NCI-H1105 (cell line): ENCODE measurements at places on chromosomes 3 and 15.

DNA sequence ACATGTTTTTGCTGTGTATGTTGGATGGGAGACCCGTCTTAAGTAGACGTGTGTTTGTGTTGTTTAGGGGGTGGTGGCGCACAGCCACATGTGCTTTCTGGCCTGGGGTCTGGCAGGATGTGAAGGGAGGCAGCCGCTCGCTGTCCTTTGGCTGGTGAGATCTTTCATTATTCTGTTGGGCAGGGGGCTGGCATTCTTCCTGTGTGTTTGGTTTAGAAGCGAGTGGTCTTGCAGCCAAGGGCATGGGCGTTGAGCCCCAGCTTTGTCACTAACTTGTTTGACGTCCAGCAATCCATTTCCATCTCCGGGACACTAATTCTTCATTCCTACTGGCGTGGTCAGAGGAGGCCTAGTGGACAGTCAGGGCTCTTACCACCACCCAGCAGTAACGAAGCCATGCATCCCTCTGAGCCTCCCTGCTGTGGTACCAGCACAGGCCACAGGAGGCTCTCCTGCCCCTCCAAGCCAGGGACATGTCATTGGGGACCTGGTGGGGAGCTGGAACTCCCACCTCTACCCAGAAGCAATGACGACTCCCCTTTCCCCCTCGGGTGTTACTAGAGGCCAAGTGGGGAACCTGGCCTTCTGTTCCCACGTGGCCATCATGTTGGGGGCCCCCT is 10.7 kb downstream of the THSD4 start:
- no peak for DNase-seq

DNA sequence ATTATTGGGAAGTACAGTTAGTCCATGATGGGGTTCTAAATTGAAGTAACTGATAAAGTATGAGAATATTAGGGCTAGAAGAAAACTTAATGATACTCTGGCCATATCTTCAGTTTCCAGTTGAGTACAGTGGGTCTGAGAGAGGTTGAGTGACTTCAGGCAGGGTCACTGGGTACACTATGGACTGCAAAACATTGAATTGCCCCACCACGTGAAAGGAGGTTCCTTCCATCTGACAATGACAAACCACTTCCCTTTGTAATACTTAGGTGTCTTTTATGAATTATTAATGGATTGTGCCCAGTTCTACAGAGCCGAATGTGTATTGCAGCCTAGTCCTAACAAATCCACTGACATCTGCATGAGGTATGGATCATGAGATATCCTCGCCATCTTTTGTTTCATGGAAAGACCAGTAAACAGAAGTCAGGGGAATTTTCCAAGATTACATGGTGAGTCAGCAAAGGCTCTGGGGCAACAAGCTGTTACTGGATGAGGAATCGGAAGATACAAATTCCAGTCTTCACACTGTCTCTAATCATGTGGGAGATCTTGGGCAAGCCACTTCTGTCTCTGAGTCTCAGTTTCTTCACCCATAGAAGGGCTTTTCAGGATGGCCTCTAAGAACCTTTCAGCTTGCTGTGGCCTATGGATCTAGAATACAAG is 66.5 kb upstream of the BCL6 start:
- no peak for DNase-seq

DNA sequence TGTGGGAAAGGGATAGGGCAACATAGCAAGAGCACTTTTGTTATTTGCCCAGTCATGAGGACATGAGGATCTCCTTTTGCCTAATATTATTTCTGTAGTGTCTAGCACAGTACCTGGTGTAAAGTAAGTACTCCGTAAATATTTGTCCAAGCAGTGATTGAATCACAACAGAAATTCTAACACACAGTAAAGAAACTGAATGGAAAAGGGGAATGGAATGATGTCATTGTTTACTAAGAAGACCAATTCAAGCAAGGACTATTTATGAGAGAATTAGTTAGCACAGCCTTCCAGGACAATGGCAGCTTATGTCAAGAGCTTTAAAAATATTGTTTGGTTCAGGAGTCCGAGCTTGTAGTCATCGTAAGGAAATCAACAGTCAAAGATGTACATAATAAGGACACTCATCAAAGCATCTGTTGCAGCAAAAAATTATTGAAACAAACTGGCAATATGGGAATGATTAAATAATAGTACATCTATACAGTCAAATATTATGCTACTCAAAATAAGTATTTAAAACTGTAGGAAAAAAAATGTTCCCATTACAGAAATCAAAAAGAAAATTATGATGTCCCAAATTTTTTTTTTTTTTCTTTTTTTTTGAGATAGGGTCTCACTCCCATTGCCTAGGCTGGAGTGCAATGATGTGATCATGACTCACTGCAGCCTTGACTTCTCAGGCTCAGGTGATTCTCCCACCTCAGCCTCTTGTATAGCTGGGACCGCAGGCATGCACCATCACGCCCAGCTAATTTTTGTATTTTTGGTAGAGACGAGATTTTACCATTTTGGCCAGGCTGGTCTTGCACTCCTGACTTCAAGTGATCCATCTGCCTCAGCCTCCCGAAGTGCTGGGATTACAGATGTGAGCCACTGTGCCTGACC is 17.9 kb downstream of the CAPN7 start:
- no peak for DNase-seq

- peak; percentile 24 for DNase-seq
These were observed 165.6 kb downstream of the GMNC start for GRCh38 chr3:190696777-190697501.

GRCh38 chr3:144677103-144677502 is 705.5 kb downstream of the DIPK2A start:
- no peak for DNase-seq

- DNase-seq, result no peak
These were observed 8.5 kb upstream of the HACD2 start for GRCh38 chr3:123593381-123593780.

GRCh38 chr3:174547801-174548435 is 311.2 kb upstream of the NAALADL2 start:
- no peak for DNase-seq

GRCh38 chr3:14244521-14245247 is 66.1 kb downstream of the LSM3 start:
- no peak for DNase-seq

DNA sequence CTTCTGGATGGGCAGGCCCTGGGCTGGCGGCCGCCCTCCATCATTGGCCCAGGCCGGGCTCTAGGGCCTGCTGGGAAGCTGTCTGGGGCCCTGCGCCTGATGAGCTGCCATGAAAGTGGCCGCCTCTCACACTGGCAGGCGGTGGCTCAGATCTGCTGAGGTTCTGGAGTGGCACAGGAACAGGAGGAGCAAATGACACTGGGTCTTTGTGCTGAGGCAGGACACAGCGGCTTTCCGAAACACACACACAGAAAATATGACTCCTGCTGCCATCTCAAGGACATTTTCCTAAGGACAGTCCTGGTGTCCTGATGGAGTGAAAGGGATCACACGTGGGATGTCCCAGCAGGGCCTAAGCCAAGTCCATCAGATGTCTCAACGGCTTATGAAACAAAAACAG is 103.5 kb downstream of the NUP210 start:
- no peak for DNase-seq

DNA sequence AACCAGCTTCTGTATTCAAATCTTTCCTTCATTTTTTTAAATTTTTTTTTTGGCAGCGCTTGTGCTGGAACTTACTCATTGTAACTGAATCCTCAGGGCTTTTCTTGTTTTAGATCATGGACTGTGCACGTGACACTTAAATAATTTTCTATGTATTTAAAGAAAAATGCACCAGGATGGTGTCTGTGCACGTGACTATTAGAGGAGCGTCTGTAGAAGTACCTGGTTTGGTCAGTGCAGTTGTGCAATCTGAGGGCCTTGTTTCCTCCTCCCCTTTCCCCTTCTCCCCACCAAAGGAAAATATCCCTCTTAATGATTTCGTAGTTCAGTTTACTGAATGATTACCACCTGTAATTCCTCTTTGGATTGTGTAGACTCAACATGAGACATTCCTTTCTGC is 31.3 kb downstream of the EDEM1 start:
- DNase-seq, result no peak

- no peak for DNase-seq
These were observed 78.2 kb downstream of the CHAC1 start for GRCh38 chr15:41031232-41032078.

DNA sequence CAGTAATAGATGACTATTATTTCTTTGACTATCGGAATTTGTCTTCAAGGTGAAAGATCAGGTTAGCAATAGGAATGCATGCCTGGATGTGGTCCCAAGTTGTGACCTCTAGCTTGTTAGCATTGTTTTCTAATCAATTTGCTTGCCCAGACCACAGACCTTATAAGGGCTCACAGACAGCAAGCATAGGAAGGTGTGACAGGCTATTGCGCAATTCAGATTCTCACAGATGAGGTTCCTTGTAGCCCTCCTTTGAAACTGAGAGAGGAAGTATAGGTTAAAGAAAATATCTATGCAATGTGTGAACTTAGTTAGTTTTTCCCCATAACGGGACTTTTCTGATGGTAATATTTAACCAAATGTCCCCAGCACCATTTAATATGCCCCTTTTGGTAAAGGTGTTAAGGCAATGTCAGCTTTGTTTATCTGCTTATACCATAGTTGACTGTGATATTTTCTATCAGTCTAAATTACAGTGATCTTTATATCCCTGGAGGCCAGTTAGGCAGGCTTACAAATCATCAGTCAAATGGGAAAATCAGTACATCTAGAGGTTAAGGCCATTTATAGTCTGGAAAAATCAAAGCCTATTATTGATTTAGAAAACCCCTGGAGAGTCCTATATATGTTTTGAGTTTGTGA is 168.1 kb upstream of the MBNL1 start:
- DNase-seq, result no peak

DNA sequence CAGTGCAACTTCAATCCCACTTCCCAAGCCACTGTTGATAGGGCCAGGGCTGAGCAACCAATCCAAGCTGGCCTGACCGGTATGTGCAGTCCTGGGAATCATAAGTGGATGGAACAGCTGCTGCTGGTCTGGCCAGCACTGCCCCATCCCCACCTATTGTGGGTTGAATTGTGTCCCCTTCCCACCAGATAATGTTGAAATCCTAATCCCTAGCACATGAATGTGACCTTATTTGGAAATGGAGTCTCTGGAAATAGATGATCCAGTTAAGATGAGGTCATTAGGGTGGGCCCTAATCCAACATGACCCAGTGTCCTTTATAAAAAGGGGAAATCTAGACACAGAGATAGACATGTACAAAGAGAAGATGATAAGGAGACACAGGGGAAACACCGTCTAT is 13.7 kb upstream of the PDIA5 start:
- no peak for DNase-seq

DNA sequence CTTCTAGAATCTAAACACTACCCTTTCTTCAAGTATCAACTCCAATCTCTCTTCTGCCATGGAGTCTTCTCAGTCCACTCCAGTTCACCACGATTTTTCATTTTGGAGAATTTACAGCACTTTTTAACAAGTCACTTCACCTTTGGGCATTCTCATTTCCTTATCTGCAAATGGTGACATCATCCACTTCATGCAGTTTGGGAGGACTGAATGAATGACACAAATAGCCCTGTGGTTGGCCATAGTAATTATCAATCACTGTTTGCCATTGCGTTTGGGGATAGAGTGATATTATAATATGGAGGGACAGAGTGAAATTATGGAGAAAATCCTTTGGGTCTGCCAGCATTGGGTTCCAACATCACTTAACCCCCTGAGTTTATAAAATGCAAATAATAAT is 38.0 kb upstream of the TM4SF1 start:
- DNase-seq, result no peak

DNA sequence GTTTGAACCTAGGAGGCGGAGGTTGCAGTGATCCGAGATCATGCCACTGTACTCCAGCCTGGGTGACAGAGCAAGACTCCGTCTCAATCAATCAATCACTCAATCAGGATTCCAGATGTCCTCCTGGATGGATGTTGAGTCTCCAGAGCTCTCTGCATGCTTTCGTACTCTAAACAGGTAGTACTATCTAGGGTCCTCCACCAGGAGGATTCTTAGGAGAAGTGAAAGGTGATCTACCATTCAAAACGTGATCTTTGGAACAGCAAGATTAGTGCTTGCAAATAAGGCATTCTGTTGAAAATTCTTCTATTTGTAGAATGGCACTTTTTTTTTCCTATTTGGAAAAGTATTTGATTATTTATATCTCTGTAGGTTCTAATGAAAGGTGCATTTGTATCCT is 34.3 kb downstream of the CNOT10 start:
- DNase-seq, result no peak

DNA sequence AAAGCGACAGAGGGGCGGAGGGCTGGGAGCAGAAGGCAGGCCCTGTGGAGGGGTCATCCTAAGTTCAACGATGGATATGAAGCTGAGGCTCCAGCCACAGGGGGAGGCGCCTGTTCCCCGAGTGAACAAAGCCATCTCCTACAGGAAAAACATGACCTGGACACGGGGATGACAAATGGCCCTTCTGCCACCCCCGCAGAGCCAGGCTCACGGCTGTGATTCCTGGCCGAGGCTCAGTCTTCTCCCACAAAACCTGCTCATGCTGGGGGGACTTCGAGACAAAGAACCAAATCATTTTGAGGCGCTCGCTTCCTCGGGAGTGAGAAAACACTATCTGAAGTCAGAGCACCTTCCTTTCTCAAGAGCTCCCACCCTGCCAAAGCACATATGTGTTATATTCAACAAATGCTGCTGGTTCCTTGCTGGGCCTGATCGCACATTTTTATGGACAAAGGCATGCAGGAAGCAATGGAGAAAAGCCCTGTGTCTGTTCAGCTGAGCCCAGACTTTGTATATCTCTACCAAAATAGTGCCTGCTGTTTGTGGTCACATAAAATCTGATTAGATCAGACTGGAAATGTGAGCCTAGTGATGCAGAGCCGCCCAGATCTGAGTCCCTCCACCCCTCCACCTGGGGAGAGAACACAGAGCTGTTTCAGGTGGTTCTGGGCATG is 5.6 kb downstream of the RBP1 start:
- DNase-seq, result no peak

DNA sequence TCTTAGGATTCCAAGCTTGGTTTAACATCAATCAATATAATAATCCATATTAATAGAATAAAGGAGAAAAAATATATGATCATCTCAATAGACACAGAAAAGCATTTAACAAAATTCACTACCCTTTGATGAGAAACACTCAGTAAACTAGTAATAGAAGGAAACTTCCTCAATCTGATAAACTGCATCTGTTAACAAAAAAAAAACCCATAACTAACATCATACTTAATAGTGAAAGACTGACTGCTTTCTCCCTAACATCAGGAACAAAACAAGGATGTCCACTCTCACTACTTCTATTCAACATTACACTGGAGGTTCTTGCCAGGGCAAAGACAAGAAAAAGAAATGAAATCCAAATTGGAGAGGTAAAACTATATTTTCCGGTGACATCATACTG is 30.5 kb downstream of the LRRK1 start:
- no peak for DNase-seq

- DNase-seq, result no peak
These were observed 18.8 kb downstream of the ARHGEF26 start for GRCh38 chr3:154139996-154140436.

- DNase-seq, result no peak
These were observed 6.1 kb downstream of the RHO start for GRCh38 chr3:129534428-129535027.

GRCh38 chr3:59017617-59017984 is 32.2 kb downstream of the CFAP20DC start:
- DNase-seq, result no peak
